ENCODE measurements at places on chromosomes 7 and 10.
A peak's percentile ranks its signal among the peaks of the same experiment; 100 is the strongest.

- no peak for DNase-seq
Measured at GRCh38 chr10:94156453-94156852, 162.7 kb downstream of the PLCE1 start.

- DNase-seq, result peak; percentile 2
Measured at GRCh38 chr10:71396084-71396710, 523 bp upstream of the CDH23 start.

DNA sequence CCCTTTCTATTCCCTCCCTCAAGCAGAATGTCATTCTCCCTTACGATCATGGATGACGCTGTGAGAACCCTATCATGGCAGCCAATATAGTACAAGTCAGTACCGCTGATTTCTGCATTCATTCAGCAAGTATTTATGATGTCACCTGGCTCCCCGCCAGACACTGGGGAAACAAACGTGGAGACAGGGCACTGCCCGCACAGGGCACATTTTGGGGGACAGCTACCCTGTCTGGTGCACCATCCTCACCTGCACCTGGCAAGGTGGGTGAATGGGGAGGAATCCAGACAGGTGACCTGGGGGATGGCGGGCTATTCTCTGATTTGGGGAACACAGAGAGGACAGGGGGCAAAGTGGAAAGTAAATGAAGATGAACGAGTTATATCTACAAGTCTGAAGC, 28.4 kb downstream of the MKI67 start:
- DNase-seq, result no peak

DNA sequence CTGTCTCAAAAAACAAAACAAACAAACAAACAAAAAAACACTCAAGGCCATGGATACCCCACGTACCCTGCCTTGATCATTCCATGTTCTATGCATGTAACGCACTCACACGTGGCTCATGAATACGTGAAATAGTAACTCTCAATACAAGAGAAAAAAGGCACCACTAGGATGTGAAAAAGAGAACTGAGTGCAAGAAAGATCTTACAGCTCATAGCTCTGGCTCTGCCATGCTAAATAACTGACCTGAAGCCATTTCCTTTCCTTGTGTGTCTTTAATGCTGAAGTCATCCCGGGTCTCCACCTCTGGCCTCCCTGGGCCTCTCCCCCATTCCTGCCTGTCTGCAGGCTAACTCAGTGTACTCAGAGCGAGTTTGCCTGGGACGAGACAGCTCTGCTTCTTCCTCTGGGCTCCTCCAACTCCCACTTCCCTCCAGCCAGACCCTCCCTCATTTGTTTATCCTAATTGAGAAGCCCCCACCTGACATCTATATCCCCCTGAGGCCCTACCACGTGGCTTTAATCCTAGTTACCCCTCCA, 117.3 kb downstream of the PRPF18 start:
- no peak for DNase-seq

DNA sequence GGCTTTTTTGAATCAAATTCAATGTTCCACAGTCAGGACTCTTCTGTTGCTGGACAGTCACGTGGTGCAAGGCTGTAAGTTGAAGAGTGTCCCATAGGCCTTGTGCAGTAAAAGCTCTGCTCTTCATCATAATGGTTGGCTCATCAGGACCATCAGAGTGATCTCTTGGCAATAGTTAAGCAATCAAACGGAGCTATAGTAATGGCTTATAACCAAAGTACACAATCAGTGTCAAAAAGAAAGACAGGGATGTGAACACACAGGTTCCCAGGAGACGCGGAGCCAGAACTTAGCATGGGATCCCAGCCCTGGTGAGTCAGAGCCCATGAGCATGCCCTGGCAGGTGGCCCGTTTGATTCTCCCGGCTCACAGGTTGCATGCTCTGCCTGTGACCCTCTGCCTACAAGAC, 10.8 kb upstream of the GPNMB start:
- peak; percentile 23 for DNase-seq

- no peak for DNase-seq
Measured at GRCh38 chr10:507908-508444, 181.5 kb downstream of the DIP2C start.

DNA sequence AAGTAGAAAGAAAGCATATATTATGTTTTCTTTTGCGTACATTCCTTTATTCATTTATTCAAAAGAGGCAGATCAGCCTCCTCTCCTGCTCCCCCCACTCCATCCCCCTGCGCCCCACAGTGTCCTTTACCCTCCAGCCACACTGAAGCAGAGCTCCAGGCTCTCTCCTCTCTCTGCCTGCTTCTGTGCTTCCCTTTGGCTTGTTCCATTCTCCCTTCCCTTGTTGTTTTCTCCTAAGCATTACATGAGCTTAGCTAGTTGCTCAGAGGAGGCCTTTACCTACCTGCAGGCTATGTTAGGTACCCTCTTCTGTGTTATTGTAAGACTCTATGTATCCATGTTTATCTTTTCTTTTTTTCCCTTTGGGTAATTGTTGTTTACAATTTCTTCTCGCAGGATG, 27.4 kb downstream of the CNNM2 start:
- no peak for DNase-seq

DNA sequence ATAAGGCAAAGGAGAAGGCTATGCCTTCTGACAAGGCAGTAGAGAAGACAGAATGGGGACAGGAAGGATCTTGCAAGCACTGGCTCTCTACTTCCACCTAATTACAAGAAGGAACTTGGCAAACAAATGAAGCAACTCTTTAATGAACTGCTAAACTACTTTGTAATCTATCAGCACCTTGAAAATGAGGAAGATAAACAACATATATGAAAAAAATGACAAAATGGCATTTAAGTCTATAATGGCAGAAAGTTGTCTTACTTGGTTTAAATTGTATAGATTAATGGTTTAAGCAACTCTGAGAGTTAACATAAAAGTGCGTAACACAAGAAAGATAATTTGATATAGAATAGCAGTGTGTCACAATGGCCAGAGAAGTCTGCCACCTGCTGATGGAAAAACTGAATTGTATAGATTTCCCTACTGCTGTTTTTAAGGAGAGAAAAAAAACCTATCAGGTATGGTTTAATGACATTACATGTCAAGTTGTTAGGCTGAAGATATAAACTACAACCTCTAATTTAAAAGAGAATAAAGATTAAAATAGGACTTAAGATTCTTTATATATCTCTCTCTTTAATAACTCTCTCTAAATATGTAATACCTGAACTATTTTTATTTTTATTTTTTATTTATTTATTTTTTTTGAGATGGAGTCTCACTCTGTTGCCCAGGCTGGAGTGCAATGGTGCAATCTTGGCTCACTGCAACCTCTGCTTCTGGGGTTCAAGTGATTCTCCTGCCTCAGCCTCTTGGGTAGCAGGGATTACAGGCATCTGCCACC, 11.8 kb downstream of the NT5C3A start:
- peak; percentile 65 for DNase-seq

DNA sequence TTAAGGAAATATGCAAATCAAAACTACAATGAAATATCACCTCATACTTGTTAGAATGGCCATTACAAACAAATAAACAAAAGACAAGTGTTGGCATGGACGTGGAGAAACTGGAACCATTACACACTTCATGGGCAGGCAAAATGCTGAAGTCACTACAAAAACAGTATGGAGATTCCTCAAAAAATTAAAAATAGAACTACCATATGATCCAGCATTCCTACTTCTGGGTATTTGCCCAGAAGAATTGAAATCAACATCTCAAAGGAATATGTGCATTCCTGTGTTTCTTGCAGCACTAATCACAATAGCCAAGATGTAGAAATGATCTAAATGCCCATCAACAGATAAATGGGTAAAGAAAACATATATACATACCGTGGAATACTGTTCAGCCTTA, 83.6 kb downstream of the NRCAM start:
- DNase-seq, result peak; percentile 52

DNA sequence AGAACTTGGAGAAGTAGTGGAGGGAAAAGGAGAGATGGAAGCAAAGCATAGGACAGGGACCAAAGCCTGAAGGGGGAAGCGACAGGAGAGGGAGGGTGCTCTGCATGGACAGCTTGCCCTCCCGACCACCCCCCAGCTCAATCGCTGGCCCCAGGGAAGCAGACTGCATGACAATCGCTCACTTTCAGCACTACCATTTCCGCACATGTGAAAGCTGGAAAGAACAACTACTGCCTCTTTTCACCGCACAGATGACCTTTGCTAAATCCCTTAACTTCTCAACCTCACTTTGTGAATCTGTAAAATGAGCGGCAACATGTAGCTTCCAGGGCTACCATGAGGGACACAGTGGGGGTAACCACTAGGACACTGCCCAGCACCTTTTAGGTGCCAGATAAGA, 17.1 kb downstream of the VOPP1 start:
- no peak for DNase-seq

DNA sequence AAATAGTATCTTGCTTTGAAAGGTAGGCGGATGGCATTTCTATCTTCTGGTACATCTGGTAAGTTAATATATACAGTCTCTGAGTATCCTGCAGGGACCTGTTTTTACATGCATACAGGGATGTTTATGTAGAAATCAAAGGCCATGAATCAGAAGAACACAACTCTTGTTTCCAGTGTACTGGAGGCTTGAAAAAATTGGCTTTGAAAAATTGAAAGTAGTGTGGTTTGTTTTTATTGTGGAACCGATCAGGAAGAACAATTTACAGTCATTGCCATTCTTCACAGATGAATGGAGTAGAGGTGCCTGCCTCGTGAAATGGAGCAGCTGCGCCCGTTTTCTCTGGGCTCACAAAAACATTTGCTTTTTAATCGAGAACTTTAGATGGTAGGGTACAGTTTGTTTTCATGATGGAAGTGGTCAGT, 54.0 kb upstream of the RPA3 start:
- no peak for DNase-seq

DNA sequence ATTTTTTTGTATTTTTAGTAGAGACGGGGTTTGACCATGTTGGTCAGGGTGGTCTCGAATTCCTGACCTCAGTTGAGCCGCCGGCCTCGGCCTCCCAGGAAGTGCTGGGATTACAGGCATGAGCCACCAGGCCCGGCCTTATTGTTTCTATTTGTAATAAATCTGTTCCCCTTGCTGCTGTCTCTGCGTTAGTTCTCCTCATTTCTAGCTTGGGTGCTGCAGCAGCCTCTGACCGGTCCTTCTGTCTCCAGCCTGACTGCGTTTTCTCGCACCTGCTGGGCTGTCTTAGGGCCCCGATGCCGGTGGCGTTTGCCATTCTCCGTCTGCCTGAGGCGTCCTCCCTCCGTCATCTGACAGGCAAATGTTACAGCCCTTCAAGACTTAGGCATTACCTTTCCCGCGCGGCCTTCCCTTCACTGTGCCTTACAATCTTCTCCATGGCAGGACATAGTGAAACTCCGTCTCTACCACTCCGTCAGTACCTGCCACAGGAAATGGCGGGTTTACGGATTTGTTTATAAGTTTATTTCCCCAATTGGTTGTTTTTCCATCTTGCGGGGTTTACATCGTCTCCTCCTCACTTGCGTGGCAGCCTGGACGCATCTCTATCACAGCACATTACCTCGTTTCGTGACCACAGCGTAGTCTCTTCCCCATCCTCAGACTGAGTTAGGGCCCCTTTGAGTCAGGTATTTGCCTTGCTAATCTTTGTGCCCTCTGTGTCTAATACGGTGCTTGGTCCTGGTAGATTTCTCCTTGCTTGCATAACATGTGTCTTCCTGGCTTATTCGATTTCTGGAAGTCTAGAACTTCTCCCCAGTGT, 2.3 kb upstream of the GIMAP8 start:
- DNase-seq, result no peak

GRCh38 chr10:44922796-44923545, 11.8 kb downstream of the TMEM72 start:
- no peak for DNase-seq

- DNase-seq, result peak; percentile 70
Measured at GRCh38 chr10:73744664-73744975, 448 bp downstream of the SEC24C start.

DNA sequence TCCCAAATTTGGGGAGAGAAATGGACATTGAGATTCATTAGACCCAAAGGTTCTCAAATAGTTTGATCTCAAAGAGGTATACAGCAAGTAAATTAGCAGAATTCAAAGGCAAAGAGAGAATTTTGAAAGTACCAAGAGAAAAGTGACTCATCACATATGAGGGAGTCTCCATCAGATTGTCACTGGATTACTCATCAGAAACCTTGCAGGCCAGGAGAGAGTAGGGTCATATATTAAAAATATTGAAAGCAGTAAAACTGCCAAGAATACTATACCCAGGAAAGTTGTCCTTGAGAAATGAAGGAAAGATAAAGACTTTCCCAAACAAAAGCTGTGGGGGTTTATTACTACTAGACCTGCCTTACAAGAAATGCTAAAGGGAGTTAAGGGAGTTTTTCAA, 140.6 kb downstream of the TMEM168 start:
- peak; percentile 51 for DNase-seq

DNA sequence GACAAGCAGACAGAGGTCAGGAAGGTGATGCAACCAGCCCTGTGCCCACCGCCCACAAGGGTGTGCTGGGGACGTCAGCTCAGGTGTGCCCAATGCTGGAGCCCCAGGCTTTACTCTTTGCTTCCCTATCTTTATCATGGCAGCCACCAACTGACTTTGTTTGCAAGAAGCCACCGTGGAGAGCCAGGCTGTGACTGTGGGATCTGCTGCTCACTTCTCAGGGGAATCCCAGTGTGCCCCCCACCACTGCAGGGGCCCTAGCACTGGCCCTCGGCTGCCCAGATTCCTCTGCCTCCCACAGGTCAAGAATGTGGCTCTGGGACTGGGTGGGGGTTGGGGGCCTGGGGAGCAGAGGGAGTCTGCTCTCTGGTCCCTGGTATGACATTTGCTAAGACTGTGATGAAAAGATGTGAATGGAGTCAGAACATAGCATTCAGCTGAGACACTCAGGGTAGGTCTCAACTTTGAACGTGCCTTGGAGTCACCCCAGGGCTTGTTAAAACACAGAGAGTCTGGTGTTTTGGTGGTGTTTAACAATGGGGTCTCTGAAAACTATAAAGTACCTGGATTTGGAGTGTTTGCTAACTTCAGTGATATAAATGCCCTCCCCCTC, 47.3 kb downstream of the ARHGAP22 start:
- DNase-seq, result peak; percentile 20

GRCh38 chr7:158564663-158565035, 23.0 kb downstream of the PTPRN2 start:
- no peak for DNase-seq

DNA sequence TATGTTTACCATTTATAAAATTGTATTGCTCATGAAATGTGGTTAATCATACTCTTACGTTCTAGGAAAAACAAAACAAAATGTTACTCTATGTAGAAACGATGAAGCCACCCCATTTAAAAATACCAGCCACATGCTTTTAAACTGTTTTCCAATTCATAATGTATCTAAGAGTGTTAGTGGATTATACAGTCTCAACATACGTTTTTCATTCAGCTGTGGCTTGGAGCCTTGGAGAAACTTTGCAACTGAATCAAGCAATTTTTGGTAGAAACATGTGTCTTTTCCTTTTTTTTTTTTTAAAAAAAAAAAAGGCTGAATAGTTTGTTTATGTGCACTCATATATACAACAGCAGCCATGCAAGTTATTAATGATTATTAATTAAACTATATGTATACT, 378.0 kb upstream of the SEMA3D start:
- DNase-seq, result no peak

- DNase-seq, result no peak
Measured at GRCh38 chr10:79926037-79926436, 22.9 kb downstream of the SFTPD start.
